ENCODE measurements at places on chromosomes 1 and 21.

DNA sequence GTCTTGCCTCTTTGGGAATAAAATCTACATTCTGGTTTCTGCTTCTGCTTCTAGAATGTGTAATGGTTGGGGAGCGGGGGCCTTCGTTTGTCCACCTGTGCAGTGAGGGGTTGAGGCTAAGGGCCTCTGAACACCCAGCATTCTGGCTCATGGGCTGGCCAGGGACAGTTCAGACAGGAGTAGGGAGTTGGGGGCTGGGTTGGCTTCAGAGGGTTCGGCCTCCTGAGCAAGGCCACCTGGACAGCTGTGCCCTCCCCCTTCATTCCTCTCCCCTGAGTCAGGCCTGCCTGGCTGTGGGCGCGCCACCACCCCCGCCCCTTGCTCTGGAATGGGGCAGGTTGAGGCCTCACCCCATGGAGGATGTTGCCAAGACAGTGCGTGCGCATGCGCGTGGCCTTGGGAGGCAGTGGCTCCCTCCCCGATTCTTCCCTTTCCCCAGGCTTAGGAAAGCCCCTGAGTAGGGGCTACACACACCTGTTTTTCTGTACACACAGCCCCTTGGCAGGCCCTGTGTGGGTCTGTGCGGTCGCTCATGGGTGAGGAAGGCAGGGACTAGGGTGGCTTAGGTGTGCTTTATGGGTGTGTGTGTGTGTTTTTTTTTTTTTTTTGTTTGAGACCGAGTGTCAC is 57.0 kb downstream of the YARS1 start:
- no peak for DNase-seq

DNA sequence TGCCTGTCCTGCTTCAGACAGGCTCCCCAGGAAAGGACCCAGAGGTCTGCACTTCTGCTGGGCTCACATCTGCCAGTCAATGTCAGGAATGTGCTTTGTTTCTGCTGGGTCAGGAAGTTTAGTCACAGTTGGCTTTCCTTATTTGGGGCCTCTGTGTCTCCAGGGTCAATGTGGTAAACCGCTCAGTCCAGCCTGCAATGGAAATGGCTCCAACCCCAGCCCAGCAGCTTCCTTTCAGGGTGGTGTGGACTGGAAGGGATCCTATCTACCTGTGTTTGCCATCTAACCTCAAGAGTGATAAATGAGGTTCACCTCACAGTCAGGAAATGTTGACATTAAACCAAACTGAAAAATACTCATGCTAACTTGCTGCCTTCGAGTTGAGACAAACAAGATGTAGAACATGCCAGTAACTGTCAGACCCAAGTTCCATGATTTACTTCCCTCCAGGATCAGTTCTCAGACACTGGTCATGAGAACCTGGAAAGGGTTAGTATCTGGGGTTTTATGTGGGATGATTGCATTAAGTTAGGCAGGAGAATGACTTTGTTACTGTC is 20.3 kb downstream of the ENO1 start:
- DNase-seq = no peak

DNA sequence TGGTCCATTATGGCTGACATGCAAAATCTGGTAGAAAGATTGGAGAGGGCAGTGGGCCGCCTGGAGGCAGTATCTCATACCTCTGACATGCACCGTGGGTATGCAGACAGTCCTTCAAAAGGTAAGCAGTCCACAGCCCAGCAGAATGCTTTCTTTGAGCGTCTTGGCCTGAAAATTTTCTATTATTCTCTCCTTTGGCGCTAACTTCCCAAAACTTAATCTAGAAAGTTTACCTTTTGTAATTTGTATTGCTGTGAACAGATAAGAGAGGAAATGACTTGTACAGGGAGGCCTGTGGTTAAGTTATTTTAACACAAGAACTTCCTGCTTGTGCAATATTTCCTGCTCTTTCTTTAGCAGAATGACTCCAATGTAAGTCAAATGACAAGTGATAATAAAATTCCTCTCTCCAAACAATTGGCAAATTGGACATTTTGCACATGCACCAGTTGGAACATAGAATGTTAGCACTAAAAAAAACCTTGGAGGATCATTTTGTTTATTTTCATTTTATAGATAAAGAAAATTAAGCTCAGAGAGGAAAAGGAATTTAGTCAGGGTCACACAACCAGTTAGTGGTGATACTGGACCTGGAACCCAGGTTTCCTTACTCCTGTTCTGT is 18.9 kb downstream of the CAP1 start:
- DNase-seq = no peak

GRCh38 chr1:116486424-116486823 is 84.4 kb downstream of the CD58 start:
- DNase-seq = no peak

DNA sequence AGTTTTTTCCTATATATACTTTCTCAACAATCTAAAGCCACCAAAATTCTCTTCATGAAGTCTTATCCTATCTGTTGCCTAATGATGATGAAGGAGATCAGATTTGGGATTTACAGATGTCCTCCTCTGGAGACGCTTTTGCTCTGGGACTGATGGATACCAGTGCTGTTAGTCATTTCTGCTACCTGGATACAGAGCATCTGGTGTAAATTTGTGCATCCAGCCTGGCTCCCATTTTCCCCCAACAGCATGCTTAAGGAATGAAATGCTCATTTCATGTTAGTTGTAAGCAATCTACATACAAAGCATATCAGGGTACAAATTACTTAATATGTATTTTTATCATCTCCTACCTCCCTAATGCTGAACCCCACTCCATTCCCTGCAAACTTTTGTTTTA is 57.7 kb downstream of the HNRNPR start:
- no peak for DNase-seq

- no peak for DNase-seq
These were observed 290.3 kb upstream of the ADAMTS5 start for GRCh38 chr21:27257226-27257625.

- DNase-seq = no peak
These were observed 3.0 kb upstream of the SOX13 start for GRCh38 chr1:204069887-204070286.

- DNase-seq = no peak
These were observed 10.1 kb downstream of the FMO1 start for GRCh38 chr1:171258429-171258828.

GRCh38 chr1:245790441-245790840 is 635.7 kb downstream of the KIF26B start:
- DNase-seq = no peak

DNA sequence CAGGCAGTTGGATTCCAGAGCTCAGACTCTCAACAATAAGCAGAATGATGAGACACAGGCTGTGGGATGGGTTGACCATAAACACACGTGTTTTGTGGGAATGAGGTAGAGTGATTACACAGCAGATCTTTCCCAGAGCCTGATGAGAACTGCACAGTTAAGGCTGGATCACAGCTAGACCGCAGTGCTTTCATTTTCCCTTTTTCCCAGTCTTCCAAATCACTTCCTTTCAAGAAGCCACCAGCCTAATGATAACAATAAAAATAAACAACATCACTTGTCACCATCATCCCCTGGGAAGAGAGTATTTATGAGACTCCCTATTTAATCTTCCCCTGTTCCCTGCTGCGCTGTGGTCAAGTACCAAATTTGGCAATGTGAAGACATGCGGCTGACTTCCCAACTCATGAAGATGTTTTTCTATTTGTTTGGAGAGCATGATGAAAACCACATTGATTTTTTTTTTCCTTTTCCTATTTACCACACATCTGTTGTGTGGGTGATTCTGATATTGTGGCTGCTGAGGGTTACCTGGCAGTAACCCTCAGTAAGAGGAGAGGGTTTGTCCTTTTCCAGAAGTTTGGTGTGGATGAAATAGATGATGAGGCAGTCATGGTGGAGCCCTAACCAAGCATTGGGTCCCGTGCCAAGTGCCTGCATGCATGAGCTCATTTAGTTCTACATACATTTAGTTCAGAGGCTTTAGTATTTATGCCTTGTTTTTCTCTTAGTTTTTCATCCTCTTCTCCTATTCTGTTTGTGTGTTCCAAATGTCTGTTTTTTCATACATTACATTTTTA is 248.9 kb upstream of the HOOK1 start:
- DNase-seq = no peak

DNA sequence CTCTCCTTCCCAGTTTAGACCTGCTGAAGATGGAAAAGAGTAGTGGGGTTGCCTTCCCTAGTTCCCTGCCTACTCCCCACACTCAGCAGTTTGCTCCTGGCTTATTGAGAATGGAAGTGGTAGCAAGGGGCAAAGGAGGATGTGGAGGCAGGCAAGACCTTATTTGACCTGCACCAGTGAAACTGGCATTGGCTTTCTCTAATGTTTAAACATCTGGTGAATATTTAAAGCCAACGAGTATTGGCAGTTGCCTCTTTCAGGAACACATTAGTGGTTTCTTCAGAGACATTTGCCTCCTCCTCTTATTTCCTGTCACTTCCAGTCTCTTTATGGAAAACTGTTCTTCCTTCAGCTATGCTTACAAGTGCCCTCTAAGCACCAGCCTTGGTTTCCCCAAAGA is 62.4 kb upstream of the VAV3 start:
- DNase-seq = no peak

DNA sequence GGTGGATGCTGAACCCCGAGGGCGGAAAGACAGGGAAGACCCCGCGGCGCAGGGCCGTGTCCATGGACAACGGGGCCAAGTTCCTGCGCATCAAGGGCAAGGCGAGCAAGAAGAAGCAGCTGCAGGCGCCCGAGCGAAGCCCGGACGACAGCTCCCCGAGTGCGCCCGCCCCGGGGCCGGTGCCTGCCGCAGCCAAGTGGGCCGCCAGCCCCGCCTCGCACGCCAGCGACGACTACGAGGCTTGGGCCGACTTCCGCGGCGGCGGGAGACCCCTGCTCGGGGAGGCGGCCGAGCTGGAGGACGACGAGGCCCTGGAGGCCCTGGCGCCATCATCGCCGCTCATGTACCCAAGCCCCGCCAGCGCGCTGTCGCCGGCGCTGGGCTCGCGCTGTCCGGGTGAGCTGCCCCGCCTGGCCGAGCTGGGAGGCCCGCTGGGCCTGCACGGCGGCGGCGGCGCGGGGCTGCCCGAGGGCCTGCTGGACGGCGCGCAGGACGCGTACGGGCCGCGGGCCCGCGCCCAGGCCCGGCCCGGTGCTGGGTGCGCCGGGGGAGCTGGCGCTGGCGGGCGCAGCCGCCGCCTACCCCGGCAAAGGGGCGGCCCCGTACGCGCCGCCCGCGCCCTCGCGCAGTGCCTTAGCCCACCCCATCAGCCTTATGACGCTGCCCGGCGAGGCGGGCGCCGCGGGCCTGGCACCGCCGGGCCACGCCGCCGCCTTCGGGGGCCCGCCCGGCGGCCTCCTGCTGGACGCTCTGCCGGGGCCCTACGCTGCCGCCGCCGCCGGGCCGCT is 20.7 kb downstream of the FOXO6 start:
- no peak for DNase-seq

Measured in GM19239 (cell line).